ENCODE measurements at places on chromosomes 3 and 15. TPM values are rescaled to one million over a fixed set of nuclear protein-coding genes. Genes with fewer than 3 reads are reported as not detected.

SERINC4 gene
- total RNA-seq: 0.29 TPM

GRCh38 chr15:36585774-36586173 is 6.3 kb downstream of the CDIN1 start:
- no peak overlapping the region for H3K4me3 ChIP-seq
- no peaks in the 10 kb centered on the region for H3K36me3 ChIP-seq
- peaks cover 11% of the 10 kb centered on the region for H3K4me1 ChIP-seq
- no peak overlapping the region for H3K27ac ChIP-seq

DNA sequence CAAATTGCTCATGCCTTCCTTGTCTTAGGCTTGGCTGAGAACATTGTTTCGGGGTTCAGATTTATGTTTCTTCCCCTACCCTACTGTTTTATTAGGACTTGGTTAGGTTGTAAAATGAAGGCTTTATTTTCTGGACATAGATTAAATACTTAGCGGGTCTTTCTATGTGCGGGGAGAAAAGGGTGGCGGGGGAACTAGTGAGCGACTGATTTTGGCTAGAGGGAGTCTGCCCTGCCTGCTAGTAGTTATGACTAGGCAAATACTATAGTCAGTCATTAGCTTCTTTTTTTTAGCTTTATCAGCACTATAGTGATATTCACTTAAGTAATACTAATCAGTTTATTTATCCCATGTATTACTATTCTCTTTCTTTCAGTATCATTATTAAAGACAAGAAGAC is 3.6 kb downstream of the CADM2 start:
- peak overlapping the region; percentile 66 for H3K27ac ChIP-seq

DUOXA1 gene
- total RNA-seq: not detected

CX3CR1 gene
- 0.49 TPM for total RNA-seq

GCNT3 gene
- total RNA-seq: not detected

DNA sequence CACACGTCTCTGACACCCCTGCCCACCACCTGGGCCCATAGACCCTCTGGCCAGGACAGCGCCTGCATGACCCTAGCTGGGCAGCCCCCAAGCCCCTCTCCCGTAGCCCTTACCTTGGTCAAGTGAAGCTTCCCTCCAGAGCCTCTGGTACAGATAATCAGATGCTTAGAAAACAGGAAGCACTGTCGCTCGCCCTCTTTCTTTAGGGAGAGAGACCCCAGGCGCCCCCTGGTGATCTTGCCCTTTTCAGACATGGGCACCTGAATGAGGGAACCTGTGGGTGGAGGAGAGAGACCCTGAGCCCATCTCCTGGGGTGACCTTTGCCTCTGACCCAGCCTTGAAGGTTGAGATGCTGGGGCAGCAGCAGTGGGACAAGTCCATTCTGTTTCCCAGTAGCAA is 65.4 kb downstream of the RASGRF1 start:
- no peak for DNase-seq
- H3K27ac ChIP-seq: no peak overlapping the region
- H3K36me3 ChIP-seq: no peaks in the 10 kb centered on the region
- no peaks in the 10 kb centered on the region for H3K4me1 ChIP-seq
- H3K4me3 ChIP-seq: no peak overlapping the region

DNA sequence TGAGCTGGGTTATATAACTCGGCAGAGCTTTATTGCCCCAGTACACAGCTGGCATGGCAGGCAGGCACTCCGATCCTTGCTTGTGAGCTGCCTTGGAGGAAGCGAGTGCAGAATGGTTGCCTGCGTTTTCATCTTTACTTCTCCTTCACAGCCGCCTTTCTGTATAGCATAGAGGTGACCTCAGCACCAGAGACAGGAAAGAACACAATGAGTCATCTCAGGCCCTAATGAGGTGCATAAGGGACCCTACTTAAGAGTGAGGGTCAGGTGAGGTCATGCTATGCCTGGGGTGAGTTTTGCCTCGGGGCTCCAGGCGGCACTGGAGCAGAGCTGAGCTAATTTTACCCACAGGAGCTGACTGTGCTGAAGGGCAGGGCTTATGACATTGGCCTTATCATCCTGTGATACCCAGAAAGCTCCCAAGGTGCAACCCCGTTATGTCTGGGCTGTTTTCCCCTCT is 43.5 kb downstream of the LPP start:
- peaks cover 34% of the 10 kb centered on the region for H3K4me1 ChIP-seq
- no peak overlapping the region for H3K4me3 ChIP-seq
- DNase-seq: peak; percentile 46
- no peaks in the 10 kb centered on the region for H3K27me3 ChIP-seq

SLC6A1 gene
- 0.31 TPM for total RNA-seq

DNA sequence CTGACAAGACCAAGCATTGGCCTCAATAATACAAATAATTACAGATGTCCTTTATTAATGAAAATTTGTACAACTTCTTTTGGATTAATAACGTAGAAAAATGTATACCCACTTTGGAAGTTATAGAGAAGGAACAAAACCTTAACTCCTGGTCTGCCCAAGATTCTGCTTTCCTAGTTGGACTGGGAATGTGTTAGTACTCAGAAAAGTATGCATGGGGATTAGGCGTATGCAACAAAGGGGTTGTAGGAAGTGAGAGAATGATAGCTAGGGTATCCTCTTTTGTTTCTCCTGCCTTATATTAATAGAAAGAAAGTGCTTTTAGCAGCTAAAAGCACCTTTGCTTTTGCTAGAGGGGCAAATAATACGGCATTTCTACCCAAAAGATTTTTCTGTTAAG is 116.2 kb upstream of the LRRFIP2 start:
- peaks cover 46% of the 10 kb centered on the region for H3K36me3 ChIP-seq
- H3K4me1 ChIP-seq: peaks cover 9% of the 10 kb centered on the region
- DNase-seq: no peak
- H3K27ac ChIP-seq: no peak overlapping the region

ERICH6 gene
- not detected for total RNA-seq

PCOLCE2 gene
- 2.5 TPM for total RNA-seq

TGM5 gene
- total RNA-seq: not detected

DNA sequence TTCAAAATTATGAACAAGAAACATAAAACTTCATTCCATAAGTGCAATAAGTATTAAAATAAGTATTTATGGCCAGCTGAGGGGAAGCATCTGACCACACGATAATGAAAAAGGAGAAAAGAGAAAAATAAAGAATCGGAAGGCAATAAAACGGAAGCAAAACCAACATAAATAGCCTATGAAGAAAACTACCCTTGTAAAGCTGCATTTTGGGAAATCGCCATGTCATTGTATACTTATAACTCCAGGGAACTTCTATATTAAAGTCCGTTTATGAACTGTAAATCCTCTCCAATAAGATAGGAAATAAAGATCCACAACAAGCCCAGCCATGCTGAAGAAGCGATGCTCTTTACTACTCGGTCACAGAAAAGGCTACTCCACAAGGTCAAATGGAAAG is 47.7 kb downstream of the MORC1 start:
- H3K27me3 ChIP-seq: no peaks in the 10 kb centered on the region
- H3K36me3 ChIP-seq: no peaks in the 10 kb centered on the region
- no peak for DNase-seq
- H3K4me1 ChIP-seq: peaks cover 12% of the 10 kb centered on the region
- H3K27ac ChIP-seq: no peak overlapping the region

DNA sequence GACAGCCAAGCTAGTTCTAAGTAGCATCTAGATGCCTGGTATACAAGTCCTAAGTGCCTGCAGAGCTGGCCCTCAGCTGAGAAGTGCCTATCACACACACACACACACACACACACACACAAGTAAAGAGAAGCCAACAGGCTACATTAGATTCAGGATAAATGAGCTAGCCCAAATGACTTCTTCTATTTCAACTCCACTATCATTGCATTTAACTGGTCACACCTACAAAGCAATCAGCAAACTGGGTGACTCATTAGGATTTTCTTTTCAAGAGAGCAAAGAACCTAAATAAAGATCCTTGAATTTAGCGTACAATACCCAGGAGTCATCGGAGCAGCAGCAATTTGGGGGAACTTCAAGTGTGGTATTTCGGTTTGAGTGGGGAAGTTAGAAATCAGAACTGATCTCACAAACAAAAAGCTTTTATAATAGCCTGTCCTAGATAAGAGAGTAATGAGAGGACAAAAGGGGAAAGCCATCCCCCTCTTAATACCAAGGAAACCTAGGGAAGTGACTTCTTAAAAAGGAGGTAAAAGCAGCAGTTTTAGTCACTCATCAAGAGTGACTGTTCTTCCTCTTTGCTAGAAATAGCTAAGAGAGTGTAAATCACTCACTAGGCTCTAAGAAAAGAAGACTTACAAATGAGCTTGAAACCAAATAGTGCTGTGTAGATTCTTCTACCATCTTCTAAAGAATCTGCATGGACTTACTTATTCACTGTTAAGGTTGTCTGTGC is 112.7 kb downstream of the TNIK start:
- H3K27me3 ChIP-seq: no peaks in the 10 kb centered on the region
- peak overlapping the region; percentile 17 for H3K27ac ChIP-seq
- no peak for DNase-seq
- H3K36me3 ChIP-seq: no peaks in the 10 kb centered on the region

BCHE gene
- total RNA-seq: 1.2 TPM

PFN2 gene
- total RNA-seq: 152 TPM

DNA sequence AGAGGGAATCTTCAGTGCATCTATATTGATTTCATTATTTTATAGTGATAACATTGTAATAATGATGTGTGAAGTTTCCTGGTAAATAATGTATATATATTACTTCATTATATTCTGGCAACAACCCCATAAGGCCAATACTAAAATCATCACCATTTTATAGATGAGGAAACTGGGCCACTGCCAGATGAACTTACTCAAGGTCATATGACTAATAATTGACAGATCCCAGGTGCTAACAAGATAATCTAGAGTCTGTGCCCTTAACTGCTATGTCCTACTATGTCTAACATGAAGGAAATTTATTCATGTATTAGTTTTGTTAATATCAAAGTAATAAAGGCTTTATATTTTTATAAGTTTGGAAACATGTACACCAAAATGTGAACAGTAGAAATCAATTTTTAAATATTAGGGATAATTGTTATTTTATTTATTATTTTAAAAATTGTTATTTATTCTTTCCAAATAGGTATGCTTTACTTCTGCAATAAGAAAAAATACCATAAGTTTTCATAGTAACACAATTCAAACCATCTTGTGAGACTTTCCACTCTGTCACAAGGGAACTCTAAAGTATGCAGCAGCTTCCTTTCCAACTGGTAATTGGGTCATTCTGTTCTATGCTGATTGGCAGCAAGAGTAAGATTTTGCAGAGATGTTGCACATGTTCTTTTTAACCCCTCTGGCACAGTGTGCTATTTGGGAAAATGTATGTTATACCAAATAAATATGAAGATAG is 90.8 kb upstream of the CMC1 start:
- no peak for DNase-seq
- H3K27me3 ChIP-seq: no peaks in the 10 kb centered on the region
- no peaks in the 10 kb centered on the region for H3K4me1 ChIP-seq
- peak overlapping the region; percentile 23 for H3K27ac ChIP-seq
- H3K4me3 ChIP-seq: no peak overlapping the region

PDZRN3 gene
- 27.1 TPM for total RNA-seq

IL1RAP gene
- 2.7 TPM for total RNA-seq

- H3K4me3 ChIP-seq: no peak overlapping the region
- no peaks in the 10 kb centered on the region for H3K27me3 ChIP-seq
- H3K4me1 ChIP-seq: no peaks in the 10 kb centered on the region
- DNase-seq: no peak
Observed at GRCh38 chr3:39134305-39134704, 19.1 kb downstream of the CSRNP1 start.

- H3K27me3 ChIP-seq: no peaks in the 10 kb centered on the region
- H3K27ac ChIP-seq: no peak overlapping the region
- peaks cover 25% of the 10 kb centered on the region for H3K36me3 ChIP-seq
Observed at GRCh38 chr15:85142312-85142711, 160.7 kb downstream of the PDE8A start.

DNA sequence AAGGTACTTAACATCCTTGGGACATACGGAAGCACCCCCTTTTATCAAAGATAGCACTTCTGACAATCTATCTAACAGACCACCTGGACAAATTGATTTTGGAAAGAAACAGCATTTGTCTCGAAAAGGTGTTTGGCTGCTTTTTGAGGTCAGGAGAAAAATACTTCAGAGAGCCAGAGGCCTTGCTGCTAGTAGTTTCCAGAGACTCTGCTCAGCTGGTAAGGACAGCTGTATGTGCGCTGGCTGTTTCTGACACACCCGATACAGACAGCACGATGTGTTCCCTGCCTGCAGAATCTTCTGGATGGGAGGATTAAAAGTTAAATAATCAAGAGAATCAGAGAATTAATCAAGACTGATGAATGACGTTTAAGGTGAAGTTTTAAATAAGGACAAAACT is 15.6 kb upstream of the GYG1 start:
- H3K4me1 ChIP-seq: peaks cover 13% of the 10 kb centered on the region
- H3K27me3 ChIP-seq: no peaks in the 10 kb centered on the region
- no peak overlapping the region for H3K4me3 ChIP-seq
- peak; percentile 76 for DNase-seq

ETV5 gene
- 22.7 TPM for total RNA-seq

MITF gene
- total RNA-seq: 105 TPM

DNA sequence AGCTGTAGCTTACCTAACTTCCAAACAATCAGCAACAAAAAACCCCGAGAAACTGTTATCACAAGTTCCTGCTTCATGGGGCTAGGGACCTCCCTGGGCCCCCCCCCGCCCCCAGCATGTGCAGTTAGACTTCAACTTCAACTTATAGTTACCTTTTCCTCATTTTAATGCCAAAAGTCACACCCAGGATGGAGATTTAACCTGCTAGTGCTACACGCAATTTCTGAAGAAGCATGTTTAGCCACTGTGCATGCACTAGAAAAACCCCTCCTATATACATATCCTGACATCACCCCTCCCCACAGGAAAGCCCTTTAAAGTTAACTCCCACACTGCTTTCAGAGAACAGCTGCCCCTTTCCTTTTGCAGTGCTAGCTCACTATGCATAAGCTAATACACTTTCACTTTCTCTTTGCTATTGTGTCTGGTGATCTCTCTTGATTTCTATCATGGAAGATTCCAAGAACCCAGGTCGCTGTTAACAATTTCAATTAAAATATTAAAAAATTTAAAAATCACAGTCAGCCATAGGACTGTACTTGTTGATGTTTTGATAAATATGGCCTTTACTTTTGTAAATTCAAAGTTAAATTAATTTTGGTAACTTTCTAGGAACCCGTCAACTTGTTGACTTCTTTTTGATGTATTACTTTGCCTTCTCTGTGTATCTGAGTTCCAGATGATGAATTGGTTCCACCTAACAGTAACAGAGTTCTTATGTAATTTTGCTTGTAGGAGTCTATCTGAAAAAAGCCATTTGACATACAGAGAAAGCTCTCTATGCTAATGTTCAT is 75.2 kb upstream of the ACAD9 start:
- H3K4me1 ChIP-seq: peaks cover 96% of the 10 kb centered on the region
- no peaks in the 10 kb centered on the region for H3K36me3 ChIP-seq
- peak overlapping the region; percentile 11 for H3K4me3 ChIP-seq
- H3K27me3 ChIP-seq: no peaks in the 10 kb centered on the region
- DNase-seq: no peak

- H3K4me1 ChIP-seq: no peaks in the 10 kb centered on the region
- H3K36me3 ChIP-seq: no peaks in the 10 kb centered on the region
- no peak overlapping the region for H3K27ac ChIP-seq
- DNase-seq: no peak
- no peak overlapping the region for H3K4me3 ChIP-seq
Observed at GRCh38 chr15:74170071-74170844, 3.3 kb upstream of the ISLR start.

- no peak overlapping the region for H3K27ac ChIP-seq
- no peak for DNase-seq
- H3K4me3 ChIP-seq: no peak overlapping the region
- no peaks in the 10 kb centered on the region for H3K27me3 ChIP-seq
- no peaks in the 10 kb centered on the region for H3K36me3 ChIP-seq
Observed at GRCh38 chr3:171011109-171011872, 15.2 kb downstream of the SLC2A2 start.

VPS13C gene
- total RNA-seq: 32.3 TPM

- H3K4me1 ChIP-seq: peaks cover 10% of the 10 kb centered on the region
- H3K36me3 ChIP-seq: no peaks in the 10 kb centered on the region
- no peak overlapping the region for H3K27ac ChIP-seq
- no peak overlapping the region for H3K4me3 ChIP-seq
Observed at GRCh38 chr3:131349454-131349853, 32.1 kb upstream of the NUDT16 start.
